B cell (primary cell): ENCODE measurements at places on chromosomes 12 and 14.

- H3K27ac ChIP-seq = no peak overlapping the region
- H3K27me3 ChIP-seq = no peaks in the 10 kb centered on the region
- peaks cover 10% of the 10 kb centered on the region for H3K4me1 ChIP-seq
- no peaks in the 10 kb centered on the region for H3K36me3 ChIP-seq
- no peak overlapping the region for H3K4me3 ChIP-seq
Observed at GRCh38 chr12:101691503-101692096, 5.8 kb upstream of the CHPT1 start.

DNA sequence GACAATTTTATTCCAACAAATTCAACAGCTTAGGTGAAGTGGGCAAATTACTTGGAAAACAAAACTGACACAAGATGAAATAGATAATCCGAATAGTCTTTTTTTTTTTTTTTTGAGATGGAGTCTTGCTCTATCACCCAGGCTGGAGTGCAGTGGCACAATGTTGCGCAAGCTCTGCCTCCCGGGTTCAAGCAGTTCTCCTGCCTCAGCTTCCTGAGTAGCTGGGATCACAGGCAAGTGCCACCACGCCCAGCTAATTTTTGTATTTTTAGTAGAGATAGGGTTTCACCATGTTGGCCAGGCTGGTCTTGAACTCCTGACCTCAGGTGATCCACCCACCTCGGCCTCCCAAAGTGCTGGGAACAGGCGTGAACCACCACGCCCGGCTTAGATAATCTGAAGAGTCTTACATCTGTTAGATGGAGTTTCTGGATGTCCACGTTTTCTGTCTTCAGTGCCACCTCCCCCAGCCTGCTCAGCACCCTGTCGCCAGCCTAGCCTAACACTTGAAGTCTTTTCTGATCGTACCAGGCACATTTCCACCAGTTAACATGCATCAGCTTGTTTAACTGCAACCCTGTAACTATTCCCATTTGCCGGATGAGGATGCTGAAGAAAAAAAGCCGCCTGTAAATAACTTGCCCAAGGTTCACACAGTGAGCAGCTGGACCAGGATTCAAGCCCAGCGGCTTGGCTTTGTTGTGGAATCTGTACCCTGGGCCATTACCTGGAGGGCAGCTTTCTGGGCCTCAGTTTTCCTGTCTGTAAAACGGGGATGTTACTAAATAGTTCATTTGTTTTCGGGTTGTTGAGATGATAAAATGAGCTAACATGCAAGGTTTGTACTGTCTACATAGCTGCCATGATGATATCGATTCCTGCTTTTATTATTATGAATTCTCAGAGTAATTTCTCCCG lies 26.4 kb downstream of the FBRSL1 start:
- no peaks in the 10 kb centered on the region for H3K27me3 ChIP-seq
- no peak overlapping the region for H3K27ac ChIP-seq

DNA sequence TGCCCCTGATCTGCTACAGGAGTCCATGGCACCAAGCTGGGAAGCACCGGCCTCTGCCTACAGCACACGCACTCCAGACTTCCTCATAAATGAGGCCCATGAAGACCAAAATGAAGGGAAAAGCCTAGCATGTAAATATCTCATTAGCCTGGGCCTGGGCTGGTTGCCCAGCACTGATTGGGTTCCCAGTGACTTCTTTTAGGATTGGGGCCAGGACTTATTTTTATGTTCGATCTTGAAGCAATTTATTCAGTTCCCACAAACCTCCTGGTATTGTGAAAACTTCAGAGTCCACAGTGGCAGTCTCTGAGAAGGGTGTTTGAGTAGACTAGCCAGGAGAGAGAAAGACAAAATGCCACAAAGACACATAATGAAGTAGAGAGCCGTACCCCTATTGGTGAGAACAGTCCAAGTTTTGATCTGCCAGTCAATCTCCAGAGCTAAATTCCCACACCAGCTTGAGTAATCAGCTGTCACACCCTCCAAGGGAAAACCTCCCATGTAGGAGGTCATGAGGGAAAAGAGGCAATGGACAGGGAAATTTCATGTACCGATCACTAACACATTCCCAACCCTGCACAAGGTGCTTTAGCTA lies 78.2 kb downstream of the PHLDA1 start:
- H3K36me3 ChIP-seq = no peaks in the 10 kb centered on the region
- H3K27ac ChIP-seq = no peak overlapping the region
- no peak for DNase-seq
- H3K4me3 ChIP-seq = no peak overlapping the region

GRCh38 chr12:24705741-24706358 lies 243.1 kb downstream of the BCAT1 start:
- peaks cover 12% of the 10 kb centered on the region for H3K4me1 ChIP-seq
- DNase-seq = peak; percentile 72
- H3K4me3 ChIP-seq = no peak overlapping the region
- no peaks in the 10 kb centered on the region for H3K36me3 ChIP-seq
- peak overlapping the region; percentile 53 for H3K27ac ChIP-seq

GRCh38 chr12:93639406-93639805 lies 37.8 kb upstream of the CRADD start:
- no peak overlapping the region for H3K27ac ChIP-seq
- H3K4me1 ChIP-seq = no peaks in the 10 kb centered on the region
- no peaks in the 10 kb centered on the region for H3K36me3 ChIP-seq
- H3K27me3 ChIP-seq = no peaks in the 10 kb centered on the region

- no peak for DNase-seq
- H3K4me3 ChIP-seq = no peak overlapping the region
- no peak overlapping the region for H3K27ac ChIP-seq
- H3K36me3 ChIP-seq = no peaks in the 10 kb centered on the region
- H3K27me3 ChIP-seq = no peaks in the 10 kb centered on the region
Observed at GRCh38 chr12:30286345-30286926, 409.2 kb downstream of the IPO8 start.

DNA sequence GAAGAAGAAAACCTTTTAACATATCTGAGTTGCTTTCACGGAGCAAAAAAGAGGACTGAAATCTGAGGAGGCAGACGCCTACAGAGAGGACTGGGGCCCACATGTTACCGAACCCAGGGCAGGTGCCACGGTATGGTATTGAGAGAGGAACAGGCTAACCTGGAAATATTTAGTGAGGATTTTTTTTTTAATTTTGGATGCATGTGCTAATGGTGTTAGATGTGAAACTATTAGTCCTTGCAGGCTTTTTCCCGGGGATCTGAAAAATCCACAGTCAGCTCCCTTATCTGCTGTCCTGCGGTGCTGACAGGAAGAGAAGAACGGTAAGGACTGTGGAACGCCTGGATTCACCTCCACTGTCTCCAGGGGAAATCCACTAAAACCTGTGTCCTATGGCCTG lies 819.7 kb downstream of the TMEM121 start:
- no peak overlapping the region for H3K27ac ChIP-seq
- H3K27me3 ChIP-seq = no peaks in the 10 kb centered on the region
- no peak for DNase-seq
- peaks cover 8% of the 10 kb centered on the region for H3K4me1 ChIP-seq
- no peaks in the 10 kb centered on the region for H3K36me3 ChIP-seq
- H3K4me3 ChIP-seq = no peak overlapping the region

GRCh38 chr12:47722941-47723631 lies 2.2 kb downstream of the ENDOU start:
- no peaks in the 10 kb centered on the region for H3K36me3 ChIP-seq
- H3K27me3 ChIP-seq = no peaks in the 10 kb centered on the region
- H3K27ac ChIP-seq = no peak overlapping the region
- H3K4me1 ChIP-seq = peaks cover 20% of the 10 kb centered on the region

DNA sequence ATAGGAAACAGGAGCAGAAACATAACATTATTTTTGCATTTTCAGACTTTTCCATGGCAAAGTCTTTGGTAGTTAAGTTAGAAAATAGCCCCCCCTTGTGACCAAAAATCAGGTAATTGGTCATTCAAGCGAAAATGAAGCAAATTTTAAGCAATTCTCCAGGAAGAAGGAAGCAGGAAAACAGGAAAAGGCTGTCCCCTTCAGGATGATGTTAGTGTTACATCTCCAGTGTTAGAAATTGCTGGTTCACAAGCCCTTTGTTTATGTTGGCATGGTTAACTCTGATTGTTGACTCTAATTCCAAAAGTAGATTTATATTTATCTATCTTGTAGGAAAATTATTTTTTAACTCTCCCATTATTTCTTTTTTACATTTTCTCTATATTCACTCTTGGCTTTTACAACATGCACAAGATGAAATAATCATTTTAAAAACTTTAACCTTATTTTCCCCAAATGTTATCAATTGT lies 18.8 kb upstream of the GAS2L3 start:
- H3K4me1 ChIP-seq = no peaks in the 10 kb centered on the region
- H3K4me3 ChIP-seq = no peak overlapping the region
- peak; percentile 28 for DNase-seq
- H3K36me3 ChIP-seq = no peaks in the 10 kb centered on the region
- no peak overlapping the region for H3K27ac ChIP-seq
- H3K27me3 ChIP-seq = no peaks in the 10 kb centered on the region

DNA sequence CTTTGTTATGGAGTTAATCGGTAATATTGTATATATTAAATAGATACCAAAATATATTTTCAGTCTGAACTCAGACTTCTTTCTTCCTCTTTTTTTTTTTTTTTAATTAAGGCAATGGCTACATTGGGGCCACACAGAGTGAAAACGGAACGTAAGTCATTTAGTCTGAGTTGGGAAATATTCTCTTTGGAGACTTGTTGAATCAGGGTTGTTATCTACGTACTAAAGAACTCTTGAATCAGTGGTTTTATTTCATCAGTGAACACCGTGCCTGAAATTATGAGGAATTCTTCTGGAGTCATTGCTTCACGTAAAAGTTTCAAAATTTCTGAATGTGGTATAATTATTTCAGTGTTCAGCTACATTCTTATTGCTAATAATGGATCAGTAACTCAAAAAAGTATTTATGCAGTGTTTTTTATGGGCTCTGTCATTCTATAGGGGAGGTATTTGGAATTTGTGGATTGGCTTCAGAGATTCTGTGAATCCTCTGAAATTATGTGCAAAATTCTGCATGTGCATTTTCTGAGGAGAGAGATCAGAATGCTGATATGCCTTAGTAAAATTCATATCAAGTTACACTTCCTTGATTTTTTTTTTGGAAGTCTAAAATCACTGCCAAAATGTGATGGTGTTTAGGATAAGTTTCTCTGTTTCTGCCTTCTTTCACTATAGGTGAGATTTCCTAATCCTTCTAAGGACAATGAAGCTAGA lies 39.6 kb downstream of the BRMS1L start:
- DNase-seq = no peak
- no peak overlapping the region for H3K4me3 ChIP-seq
- H3K27ac ChIP-seq = no peak overlapping the region
- peaks cover 23% of the 10 kb centered on the region for H3K36me3 ChIP-seq

- no peaks in the 10 kb centered on the region for H3K36me3 ChIP-seq
- no peak for DNase-seq
- no peaks in the 10 kb centered on the region for H3K4me1 ChIP-seq
- H3K27me3 ChIP-seq = no peaks in the 10 kb centered on the region
- H3K27ac ChIP-seq = no peak overlapping the region
Observed at GRCh38 chr12:71243370-71243769, 85.6 kb upstream of the TSPAN8 start.

DNA sequence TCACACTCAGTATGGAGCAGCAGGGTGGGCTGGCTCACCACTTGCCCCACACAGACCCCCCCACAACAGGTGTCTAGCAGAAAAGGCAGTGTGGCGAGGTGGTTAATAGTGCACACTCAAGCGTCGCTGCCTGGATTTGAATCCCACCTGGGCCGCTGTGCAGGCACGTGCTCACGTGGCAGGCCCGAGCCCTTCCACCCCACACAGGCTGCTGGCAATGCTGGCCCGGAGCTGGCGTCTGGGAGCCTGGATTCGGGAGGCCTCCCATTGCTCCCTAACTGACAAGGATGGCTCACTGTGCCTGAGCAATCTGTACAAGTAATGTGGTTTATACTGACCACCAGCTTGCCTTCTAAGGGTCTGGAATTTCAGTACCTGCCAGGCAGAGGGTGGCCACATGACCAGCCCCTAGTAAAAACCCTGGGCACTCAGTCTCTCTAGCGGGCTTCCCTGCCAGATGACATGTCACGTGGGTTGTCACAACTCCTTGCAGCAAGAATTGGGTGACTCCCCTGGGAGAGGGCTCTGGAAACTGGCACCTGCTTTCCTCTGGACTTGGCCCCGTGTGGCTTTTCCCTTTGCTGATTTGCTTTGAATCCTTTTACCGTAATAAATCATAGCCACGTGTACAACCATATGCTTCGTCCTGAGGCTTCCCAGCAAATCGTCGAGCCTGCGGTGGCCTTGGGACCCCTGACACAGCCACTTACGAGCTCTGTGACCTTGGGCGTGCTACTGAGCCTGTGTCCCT lies 72.8 kb downstream of the SCARB1 start:
- H3K27ac ChIP-seq = no peak overlapping the region
- H3K4me3 ChIP-seq = no peak overlapping the region
- DNase-seq = no peak
- H3K36me3 ChIP-seq = peaks cover 1% of the 10 kb centered on the region
- peaks cover 16% of the 10 kb centered on the region for H3K4me1 ChIP-seq

DNA sequence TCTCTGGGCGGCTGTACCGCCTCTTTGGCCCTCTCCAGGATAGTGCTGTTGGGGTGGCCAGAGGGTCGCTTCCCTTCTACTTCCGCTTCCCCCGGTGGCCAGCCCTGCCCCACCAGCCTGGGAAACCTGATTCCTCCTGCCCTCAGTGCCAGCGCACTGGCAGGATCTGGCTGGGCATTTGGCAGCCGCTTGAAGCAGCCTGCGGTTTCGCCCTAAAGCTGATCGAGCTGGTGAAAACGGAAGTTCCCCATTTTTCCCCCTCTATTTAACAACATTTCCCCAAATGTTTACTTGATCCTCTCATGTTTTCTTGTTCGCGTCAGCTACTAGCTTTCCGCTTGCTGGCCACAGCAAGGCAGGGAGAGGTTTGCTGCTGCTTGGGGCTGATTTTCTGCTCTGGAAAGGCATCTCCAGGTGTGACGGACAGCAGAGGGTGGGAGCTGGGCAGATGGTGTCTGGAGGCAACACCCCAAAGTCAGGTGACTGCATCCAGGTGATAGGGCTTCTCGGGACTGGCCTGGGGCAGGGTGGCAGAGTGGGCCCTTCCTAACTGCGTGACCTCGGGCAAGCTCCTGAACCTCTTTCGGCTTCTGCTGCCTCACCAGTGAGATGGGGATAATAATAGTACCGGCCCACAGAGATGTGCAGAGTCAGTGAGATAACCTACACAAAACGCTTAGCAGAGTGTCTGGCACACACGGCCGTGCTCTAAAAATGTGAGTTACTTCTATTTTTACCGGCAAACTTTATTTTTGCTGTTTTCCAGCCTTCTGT lies 53.1 kb downstream of the TSPAN9 start:
- peaks cover 34% of the 10 kb centered on the region for H3K27me3 ChIP-seq
- H3K4me1 ChIP-seq = peaks cover 14% of the 10 kb centered on the region
- no peak overlapping the region for H3K27ac ChIP-seq
- no peaks in the 10 kb centered on the region for H3K36me3 ChIP-seq
- H3K4me3 ChIP-seq = no peak overlapping the region

DNA sequence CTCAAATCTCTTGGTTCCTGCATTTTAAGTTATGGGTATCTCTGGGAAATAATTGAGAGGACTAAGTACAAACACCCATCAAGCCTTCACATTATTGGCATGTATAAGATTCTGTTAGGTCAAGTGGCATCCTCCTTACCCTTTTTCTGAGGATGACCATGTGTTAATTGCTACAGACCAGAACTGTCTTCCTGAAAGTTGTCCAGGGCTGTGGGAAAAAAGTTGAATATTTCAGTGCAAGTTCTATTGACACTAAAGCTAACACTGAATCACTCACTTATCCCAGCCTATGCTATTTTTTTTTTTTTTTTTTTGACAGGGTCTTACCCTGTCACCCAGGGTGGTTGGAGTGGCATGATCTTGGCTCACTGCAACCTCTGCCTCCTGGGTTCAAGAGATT lies 130.1 kb upstream of the HIF1A start:
- no peaks in the 10 kb centered on the region for H3K27me3 ChIP-seq
- H3K4me3 ChIP-seq = no peak overlapping the region
- no peaks in the 10 kb centered on the region for H3K36me3 ChIP-seq
- H3K4me1 ChIP-seq = peaks cover 33% of the 10 kb centered on the region

- H3K4me1 ChIP-seq = peaks cover 6% of the 10 kb centered on the region
- peak; percentile 10 for DNase-seq
- no peaks in the 10 kb centered on the region for H3K27me3 ChIP-seq
- no peak overlapping the region for H3K4me3 ChIP-seq
Observed at GRCh38 chr14:92846162-92846897, 52.2 kb downstream of the GOLGA5 start.
